ENCODE measurements at places on chromosomes 2 and 18.

- DNase-seq: no peak
Observed at GRCh38 chr2:7559791-7560190, 642.6 kb downstream of the RNF144A start.

- no peak for DNase-seq
Observed at GRCh38 chr2:206614811-206615210, 27.5 kb upstream of the FAM237A start.

GRCh38 chr18:37378336-37379010 is 187.1 kb downstream of the CELF4 start:
- no peak for DNase-seq

DNA sequence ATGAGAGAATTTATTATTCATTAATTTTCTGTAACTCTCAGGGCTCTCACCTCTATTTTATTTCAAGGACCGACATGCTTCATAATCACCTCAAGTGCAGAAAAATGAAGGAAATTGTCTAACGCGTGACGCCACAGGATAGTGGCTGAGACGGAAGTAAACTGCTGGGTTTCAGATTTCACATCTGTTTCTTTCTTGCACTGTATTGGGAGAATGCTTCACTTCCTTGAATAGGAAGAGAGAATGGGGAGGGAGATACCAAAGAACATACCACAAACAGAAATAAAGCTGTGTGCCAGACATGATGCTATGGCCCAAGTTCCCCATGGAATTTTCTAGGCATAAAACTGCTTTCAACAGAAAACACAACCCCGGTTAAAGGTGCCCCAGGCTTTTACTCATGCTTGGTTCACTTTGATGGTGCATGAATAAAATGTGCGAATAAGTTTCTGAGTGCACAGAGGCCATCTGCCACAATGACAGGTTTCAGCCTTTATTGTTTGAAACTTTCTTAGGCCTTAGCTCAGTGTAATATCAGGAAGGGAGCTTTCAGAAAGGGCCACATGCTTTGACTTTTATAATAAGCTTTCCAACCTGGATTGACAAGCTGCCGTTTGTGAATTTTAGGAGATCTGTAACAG is 1116.4 kb downstream of the SOCS6 start:
- no peak for DNase-seq

- no peak for DNase-seq
Observed at GRCh38 chr2:176558574-176559140, 289.4 kb downstream of the MTX2 start.

DNA sequence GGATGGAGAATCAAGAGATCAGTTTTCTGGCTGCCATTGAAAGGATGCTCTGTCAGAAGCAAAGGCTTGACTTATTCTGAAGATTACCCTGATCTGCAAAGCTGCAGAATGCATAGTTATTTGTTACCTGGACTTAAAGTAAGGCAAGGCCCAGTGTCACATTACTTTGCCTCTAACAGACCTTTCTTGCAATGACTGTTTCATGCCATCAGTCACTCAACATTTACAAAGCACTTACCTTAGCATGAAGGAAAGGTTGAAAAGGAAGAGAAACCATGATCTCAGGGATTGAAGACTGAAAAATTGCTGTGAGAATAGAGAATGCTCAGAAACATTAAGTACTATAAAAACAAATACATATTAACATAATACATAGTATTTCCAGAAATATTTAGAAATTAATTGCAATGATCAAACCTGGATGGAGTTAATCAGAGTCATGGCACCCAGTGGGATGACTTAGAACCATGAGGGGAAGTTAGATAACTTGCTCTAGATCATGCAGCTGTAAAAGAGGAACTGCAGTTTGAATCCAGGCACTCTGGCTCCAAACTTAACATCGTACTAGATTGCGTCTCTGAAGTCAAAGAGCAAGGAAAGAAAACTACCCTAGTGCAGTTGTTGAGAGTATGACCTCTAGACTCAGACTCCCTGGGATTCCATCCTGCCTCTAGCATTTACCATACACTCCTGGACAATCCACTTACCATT is 26.5 kb upstream of the FAM117B start:
- DNase-seq: peak; percentile 16

DNA sequence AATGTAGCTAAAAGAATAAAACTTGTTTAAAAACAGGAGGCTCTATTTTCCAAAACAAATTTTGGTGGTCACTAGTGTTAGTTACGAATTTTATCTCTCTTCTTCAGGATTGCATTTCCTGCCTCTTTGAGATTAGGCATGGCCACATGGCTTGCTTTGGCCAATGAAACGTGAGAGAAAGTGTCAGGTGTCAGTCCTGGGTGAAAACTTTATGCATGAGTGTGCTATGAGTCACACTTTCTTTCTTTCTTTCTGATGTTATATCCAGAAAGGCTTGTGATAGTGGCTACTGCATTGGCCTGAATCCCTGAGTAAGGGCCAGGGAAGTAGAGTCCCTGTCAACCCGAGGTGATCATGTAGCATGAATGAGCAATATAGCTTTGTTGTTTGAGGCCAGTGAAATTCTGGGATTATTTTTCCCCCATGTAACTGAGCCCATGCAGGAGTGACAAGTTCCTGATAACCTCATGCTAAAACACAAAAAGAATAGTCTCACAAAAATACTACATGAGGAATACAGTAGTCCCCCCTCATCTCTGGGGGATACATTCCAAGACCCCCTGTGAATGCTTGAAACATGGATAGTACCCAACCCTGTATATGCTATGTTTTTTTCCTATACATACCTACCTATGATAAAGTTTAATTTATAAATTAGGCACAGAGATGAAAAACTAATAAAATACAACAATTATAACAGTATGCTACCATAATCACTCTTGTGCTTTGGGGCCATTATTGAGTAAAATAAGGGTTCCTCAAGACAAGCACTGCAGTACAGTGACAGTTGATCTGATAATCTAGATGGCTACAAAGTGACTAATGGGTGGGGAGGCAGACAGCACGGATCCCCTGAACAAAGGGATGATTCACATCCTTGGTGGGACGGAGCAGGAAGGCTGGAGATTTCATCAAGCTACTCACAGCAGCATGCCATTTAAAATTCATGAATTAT is 109.5 kb downstream of the CDC42EP3 start:
- DNase-seq: peak; percentile 24

DNA sequence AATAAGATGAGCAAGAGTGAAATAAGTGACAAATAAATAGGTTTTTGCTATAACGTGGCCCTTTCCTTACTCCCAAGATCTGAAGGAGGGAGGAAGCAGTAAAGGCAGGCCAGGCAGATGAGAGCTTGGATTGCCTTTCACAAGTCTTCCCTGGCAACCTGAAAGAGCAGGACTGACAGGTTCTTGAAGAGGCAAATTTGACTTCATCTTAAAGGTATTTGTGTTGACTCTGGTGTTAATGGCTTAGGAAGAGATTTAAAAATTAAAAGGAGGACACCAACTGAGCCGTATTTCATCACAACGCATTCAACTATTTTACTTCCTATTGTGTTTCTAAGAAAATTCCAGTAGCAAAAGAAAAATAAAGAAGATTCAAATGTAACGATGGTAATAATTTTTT is 3.2 kb downstream of the STRN start:
- no peak for DNase-seq

DNA sequence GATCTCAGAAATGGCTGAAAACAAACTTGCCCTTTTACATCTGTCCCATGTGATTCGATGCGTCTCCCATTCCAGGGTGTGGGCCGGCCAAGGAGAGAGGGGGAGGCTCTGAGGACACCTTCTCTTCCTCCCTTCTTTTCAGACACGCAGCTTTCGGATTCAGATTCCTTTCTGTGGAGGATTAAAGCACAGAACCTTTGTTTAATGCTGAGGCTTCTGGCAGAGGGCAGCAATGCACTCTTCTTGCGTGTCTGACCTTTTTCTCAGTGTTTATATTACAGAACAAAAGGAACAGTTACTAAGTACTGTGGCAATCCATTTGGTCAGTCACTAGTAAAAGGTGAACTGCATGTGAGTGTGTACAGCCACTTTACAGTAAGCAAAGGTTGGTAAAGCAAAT is 268.9 kb upstream of the CCDC68 start:
- no peak for DNase-seq

- DNase-seq: peak; percentile 42
Observed at GRCh38 chr2:42117923-42118753, 51.0 kb upstream of the EML4 start.

DNA sequence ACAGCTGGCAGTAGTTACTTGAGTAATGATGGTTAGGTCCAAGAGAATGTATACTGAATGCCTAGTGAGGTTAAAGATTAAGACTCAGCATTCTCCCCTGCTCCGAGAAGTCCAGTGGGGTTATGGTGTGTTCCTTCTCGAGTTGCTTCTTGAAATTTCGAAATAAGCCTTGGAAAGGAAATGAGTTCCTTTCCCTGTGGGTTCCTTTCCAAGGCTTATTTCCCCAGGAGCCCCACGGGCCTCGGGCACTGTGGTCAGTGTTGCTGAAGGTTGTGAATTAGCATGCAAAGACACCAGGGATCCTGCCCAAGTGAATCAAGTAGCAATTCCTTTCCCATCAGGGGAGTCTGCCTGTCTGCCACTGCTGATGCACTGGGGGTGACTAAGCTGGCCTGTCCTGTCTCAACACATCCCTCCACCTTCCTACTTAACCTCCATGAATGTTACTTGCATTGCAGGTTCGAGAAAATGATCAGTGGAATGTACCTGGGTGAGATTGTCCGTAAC is 53.6 kb downstream of the HK2 start:
- no peak for DNase-seq

- peak; percentile 27 for DNase-seq
Observed at GRCh38 chr2:127857265-127857808, 618 bp downstream of the POLR2D start.

- no peak for DNase-seq
Observed at GRCh38 chr2:128798502-128799283, 480.0 kb upstream of the HS6ST1 start.

- DNase-seq: no peak
Observed at GRCh38 chr2:225337183-225337582, 62.3 kb upstream of the NYAP2 start.

All from germinal center (tissue), 1 donor.